Activated CD4-positive, alpha-beta memory T cell treated with anti-CD3 and anti-CD28 coated beads for 36 hours (primary cell): ENCODE measurements at places on chromosomes 5 and 9.

- DNase-seq, result no peak
Observed at GRCh38 chr9:20582150-20582549, 40.1 kb downstream of the MLLT3 start.

- DNase-seq, result no peak
Observed at GRCh38 chr9:117092582-117092981, 322.3 kb downstream of the ASTN2 start.

GRCh38 chr9:125805586-125805985 is 58.4 kb downstream of the PBX3 start:
- no peak for DNase-seq

DNA sequence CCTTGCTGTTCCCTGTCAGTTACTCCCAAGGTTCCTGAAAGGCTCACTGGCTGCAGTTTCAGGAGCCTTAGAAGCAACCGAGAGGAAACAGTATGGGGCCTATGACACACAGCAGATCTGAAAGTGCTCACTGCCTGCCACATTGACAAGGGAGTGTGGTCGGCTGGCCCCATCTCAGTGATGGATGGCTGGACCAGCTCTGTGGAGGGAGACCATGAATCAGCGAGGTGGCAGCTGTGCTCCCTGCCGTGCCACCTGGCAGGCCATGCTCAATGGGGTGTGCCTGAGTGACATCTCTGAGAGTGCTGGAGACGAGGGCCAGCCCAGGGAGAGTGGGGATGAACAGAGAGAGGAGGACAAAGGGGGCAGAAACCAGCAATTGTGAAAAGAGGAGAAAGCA is 49.1 kb downstream of the DOCK2 start:
- DNase-seq, result no peak

GRCh38 chr5:59287884-59288283 is 605.6 kb downstream of the PDE4D start:
- DNase-seq, result no peak

- no peak for DNase-seq
Observed at GRCh38 chr5:106020894-106021293, 1649.8 kb downstream of the EFNA5 start.

GRCh38 chr9:75002422-75003023 is 25.6 kb downstream of the CARNMT1 start:
- DNase-seq, result no peak

DNA sequence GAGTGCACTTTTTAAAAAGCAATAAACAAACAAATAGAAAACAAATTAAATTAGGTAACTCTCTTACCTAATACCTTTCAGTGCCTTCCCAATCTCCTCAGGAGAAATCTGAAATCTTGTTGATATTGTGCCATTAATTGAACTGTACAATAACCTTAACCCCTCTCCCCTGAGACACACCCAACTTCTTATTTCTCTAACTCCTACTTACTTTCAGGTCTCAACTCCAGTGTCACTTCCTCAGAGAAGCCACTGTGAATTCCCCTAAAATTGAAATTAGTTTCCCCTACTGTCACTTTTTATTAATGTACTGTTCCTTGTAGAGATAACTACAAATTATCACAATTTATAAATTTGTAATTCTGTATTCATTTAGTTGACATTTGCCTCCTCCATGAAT is 295.3 kb upstream of the TNC start:
- DNase-seq, result no peak

DNA sequence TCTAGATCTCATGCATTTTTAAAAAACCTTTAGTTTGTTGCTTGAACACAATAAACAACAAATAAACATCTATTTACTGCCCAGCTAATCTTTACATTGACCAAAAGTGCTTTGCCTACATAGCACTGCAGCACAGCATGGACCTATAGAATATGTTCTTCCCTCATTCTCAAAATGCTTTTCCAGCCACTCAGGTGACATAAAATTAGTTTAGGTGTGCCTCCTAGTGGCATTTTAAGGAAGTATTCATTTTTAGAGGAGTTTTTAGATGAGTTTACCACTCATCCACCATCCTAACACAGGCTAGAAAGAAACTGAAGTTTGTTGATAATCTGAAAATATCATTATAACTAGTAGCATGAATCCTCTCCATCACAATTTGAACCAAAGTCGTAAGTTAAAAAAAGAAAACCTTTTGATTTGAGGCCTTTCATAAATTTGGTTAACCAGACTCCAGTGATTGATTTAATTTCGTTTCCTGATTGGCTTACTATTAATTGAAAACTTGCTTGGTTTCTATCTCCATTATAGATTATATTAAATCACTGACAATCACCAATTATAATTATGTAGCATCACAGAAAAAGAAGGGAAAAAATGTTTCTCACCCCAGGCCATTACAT is 12.6 kb downstream of the PLGRKT start:
- DNase-seq, result no peak

GRCh38 chr9:129221233-129221632 is 43.2 kb upstream of the IER5L start:
- DNase-seq, result no peak

DNA sequence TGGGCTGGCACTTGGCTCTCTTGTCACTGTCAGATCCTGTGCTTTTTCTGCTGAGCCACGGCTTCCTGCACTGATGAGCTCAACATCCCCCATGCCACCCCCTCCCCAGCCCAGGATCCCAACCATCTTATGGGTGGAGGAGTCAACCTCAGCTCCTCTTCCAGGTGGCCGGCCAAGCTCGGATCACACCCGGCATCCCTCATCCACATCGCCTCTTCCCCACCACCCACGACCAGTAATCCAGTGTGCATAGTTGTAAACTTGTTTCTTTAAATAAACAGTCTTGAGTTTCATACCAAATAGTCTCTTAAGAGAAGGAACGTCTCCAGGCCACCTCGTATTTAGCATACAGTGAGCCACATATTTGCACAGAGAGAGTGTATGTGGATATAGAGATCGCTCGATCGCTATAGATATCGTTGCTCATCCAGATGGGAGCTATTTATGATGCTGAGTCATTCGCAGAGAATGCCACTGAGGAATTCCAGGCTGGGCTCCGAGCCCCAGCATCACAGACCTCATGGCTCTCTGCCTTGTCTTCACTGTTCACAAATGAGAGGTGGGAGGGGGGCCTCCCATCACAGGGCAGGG is 61.8 kb upstream of the CPLX2 start:
- DNase-seq, result no peak

DNA sequence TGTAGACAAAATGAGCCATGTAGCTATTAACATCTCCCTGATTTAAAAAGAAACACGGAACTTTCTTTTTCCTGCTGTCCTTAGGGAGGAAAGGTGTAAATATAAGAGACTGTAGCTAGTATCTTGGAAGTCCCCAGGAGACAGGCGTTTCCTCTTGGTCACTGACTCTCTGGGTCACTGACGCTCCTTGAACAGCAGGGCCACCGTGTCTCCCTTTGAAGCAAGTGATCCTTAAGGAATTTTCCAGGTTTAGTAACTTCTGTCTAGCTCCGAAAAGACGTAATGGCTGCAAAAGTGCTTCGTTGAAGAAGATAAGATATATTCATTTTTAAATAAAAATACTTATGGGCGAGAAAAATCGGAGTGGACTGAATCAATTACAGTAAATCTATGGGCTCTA is 745 bp upstream of the CLTA start:
- DNase-seq, result no peak

DNA sequence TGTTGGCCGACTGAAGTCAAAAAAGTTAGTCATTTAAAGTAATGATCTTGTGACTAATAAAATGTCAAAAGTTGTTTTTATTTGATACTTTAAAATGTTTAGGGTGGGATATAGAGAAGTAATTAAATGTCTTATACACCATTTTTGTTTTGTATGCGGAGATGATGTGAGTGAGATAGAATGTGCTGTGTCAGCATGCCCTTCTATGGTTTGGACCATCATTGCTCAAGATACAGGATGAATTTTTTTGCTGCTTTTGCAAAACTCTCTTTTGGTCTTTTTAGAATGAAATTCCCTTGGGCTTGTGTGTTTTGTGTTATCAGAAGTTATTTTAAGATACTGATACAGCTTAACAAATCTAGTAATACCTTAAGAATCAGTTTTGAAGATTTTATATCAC is 12.5 kb downstream of the SRFBP1 start:
- no peak for DNase-seq

GRCh38 chr5:161093100-161093499 is 241.1 kb upstream of the ATP10B start:
- no peak for DNase-seq

- no peak for DNase-seq
Observed at GRCh38 chr5:149693482-149693881, 36.6 kb upstream of the PPARGC1B start.

- no peak for DNase-seq
Observed at GRCh38 chr5:2588850-2589501, 162.5 kb downstream of the IRX2 start.

DNA sequence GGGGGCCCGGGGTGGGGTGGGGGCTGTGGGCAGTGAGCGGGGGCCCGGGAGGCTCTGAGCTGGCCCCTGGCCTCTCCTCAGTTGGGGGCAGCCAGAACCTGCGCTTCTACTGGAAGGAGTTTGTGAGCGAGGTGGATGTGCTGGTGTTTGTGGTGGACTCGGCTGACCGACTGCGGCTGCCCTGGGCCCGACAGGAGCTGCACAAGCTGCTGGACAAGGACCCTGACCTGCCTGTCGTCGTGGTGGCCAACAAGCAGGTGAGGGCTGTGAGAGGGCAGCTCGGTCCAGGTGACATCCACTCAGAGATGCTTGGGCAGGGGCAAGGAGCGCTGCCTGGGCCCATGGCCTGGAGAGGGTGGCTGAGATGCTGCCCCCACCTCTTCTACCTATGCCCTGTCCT is 3.4 kb downstream of the ARL10 start:
- no peak for DNase-seq

- DNase-seq, result no peak
Observed at GRCh38 chr5:89388872-89389271, 505.9 kb upstream of the MEF2C start.

- DNase-seq, result no peak
Observed at GRCh38 chr5:6551287-6551954, 81.4 kb downstream of the NSUN2 start.

DNA sequence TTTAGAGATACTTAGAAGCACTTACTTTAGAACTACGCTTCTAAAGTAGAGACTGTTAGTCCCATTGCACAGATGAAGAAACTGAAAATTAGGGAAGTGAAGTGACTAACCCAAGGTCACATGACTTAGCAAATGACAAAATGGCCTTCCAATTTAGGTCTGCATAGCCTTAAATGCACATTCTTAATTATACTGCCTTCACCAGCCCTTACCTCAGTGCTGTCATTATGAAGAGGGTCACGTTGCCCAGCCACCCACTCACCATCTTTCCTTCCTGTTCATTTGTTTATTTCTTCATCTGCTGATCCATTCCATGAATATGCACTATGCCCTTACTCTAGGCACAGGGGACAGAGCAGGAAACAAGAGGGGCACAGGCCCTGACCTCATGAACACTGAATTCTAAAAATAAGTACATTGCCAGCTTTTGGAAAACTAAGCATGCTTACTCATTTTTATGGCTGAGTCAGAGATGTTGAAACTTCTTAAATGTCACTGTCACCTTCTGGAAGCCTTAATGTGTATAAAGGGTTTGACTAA is 8.6 kb downstream of the HAVCR2 start:
- peak; percentile 69 for DNase-seq

DNA sequence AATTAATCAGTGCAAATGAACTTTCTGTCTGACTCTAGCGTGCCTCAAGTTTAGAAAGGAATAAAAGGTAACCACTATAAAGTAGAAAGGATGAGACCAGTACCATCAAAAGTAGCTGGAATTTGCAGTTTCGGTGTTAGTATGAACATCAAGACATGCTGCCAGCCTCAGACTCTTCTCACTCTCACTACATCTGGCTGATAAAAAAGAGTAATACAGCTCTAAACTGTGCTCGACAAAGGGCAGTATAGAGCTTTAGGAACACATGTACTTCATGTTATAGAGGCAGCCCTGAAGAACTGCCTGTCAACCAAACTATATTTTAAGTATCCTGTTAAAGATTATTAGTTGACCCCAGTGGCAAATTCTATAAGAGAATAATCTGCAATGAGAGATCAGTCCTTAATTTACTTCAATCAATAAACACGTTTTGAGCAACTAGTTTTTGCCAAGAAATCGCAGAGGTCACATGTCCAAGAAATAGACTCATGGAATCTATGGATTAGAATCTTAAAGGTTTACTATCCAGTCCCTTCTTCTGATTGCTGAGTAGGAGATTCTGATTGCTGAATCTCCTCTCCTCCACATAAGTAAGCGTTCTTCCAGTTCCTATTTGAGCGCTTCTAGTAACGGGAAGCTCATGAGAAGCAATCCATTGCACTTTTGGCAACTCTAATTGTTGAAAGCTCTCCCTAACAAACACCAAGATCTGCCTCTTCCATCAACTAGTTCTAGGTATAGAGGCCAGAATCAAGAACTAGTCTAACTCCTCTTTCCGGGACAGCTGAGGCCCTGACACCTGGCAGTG is 941 bp downstream of the XPA start:
- no peak for DNase-seq

DNA sequence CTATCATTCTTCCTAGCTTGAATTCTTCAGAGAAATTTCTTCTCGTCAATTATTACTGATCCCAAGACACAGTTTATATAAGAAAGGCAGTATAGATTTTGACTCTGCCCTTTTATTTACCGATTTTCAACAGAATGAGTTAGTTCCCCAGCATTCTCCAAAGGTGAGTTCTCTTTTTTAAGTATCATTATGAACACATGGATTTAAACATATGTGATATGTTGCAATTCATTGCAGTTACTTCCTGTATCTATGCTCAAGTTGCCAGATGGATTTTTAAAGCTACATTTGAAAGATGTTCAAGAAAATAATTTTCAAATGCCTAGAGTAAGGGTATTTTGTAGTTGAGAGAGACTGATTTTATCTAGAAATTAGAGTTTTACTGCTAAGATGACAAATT is 8.4 kb downstream of the WDR41 start:
- no peak for DNase-seq

DNA sequence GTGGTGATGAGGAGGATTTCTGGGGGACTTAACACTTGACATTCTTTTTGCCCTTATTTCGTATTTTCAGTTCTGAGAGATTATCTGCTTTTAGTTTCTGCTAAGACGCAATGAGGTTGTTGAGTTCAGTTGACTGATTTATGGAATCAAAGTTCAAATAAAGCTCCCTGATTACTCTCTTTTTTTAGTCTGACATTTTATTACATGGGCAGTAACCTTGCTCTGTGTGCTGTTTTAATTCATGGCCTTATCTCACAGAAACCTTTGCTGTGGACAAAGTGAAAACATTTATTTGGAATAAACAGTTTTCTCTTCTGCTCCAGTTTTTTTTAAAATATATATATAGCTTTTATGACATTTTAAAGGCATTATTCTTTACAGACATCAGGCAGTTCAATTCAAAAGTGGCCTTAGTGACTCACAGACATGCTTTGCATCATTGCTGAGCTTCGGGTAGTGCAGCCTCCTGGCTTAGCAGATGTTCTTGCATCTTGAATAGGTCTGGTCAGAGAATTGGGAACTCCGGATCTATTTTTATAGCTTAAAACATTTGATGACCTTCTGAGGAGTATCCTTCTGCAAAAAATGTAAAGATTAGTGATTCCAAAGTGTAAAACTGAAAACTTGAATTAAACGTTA is 162.9 kb downstream of the FAM170A start:
- no peak for DNase-seq

GRCh38 chr9:68697851-68698250 is 7.2 kb upstream of the PIP5K1B start:
- DNase-seq, result no peak
